ENCODE measurements at places on chromosomes 1 and 21.

DNA sequence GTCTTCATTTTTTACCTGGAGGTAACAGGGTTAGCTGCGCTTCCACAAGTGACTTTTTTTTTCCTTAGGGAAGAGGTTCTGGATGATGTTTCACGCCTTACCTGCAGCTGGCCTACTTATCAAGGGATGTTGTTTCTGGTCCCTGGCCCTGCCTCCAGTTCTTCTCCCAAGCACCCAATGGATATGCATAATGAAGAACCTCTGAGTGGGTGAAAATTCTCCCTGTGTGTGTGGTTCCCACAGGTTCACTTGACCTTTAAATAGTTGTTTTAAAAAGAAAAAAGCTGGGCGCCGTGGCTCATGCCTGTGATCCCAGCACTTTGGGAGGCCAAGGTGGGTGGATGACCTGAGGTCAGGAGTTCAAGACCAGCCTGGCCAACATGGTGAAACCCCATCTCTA, 31.8 kb upstream of the DPT start:
- no peak for DNase-seq

- DNase-seq: peak; percentile 74
Observed at GRCh38 chr1:24898152-24898908, 31.7 kb downstream of the RUNX3 start.

DNA sequence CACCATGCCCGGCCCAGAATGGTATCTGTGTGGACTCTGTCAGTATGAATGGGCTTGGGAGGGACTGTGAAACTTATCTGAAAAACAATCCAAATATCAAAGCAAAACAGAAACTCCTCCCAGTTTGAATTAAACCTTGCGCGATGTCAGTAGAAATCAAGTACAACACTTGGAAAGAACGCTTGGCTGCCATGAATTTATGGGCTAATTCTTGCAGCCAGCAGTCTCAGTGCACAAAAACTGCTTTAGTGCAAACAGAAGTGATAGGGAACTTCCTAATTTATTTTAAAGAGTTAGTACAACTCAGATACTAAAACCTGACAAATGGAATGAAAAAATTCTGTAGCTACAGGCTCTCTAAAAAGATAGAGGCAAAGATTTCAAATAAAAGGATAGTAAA, 8.5 kb downstream of the CLCA1 start:
- DNase-seq: no peak

GRCh38 chr1:198328458-198329032, 171.7 kb downstream of the NEK7 start:
- DNase-seq: no peak

GRCh38 chr1:200488375-200489165, 78.7 kb upstream of the ZNF281 start:
- DNase-seq: peak; percentile 74

DNA sequence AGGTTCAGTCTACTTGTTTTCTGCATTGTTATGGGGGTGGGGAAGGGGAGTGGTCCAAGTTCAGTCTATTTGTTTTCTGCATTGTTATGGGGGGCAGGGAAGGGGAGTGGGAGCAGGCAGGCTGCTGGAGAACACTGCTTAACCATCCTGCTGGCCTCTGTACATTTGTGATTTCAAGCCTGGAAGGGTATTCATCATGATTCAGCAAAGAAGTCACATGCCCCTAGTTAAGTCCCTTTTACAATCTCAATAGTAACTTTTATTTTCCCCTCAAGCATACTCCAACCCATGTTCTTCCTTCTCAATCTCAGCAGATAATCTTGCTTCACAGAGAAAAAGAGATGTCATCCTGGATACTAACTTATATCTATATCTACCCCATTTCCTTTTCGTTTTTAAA, 7.9 kb downstream of the LYST start:
- no peak for DNase-seq

DNA sequence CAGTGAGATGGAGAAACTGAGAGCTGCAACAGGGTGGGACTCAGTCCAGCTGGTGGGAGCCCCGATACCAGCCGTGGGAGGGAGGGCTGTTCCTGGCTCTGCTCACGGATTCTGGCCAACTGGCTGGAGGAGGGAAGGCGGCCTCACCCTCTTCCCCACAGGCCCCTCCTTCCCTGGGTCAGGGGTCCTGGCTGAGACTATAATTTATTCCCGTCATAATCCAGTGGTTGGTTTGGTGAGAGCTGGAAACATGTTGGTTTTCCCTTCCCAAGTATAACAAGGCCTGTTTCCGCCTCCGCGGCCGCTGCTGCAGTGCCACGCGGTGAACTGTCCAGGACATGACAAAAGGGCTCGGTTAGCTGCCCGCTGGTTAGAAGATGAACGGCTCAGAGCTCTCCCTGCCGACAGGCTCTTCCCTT, 10.0 kb downstream of the PTPRF start:
- DNase-seq: no peak

- DNase-seq: no peak
Observed at GRCh38 chr1:53107570-53108322, 34.7 kb downstream of the SLC1A7 start.

DNA sequence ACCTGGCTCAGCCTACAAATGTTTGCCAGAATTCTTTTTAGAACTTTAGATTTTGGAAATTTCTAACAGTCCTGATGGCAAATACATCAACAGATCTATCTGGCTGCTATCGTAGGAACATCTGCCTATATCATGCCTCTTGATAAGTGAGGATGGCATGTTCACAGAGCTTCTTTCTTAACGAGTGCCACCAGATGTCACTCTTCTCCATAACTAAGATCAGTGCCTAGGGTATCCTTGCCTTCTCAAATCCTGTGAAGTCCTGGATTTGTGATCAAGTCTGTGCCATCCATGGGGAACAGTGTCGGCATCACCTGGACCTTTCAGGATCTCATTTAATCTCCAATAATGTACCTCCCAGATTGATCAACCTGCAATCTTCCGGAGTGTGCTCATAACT, 36.5 kb upstream of the CD5L start:
- peak; percentile 6 for DNase-seq

DNA sequence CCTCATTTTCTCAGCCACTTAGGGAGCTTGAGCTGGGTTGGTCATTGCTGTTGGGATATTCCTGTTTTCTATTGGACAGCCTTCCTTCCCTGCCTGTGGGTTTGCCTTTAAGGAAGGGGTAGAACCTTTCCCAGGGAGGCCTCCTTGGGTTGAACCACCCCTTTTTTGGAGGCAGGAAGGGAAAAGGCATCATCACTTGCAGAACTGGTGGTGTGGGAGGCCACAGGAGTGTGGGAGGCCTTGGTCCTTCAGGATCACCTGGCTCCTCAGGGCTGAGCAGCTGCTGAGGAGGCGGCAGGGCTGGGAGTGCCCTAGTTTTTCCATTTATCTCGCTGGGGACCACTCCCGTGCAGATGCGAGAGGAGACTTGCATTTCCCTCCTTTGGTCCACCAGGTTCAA, 667 bp upstream of the CYB561D1 start:
- DNase-seq: no peak

DNA sequence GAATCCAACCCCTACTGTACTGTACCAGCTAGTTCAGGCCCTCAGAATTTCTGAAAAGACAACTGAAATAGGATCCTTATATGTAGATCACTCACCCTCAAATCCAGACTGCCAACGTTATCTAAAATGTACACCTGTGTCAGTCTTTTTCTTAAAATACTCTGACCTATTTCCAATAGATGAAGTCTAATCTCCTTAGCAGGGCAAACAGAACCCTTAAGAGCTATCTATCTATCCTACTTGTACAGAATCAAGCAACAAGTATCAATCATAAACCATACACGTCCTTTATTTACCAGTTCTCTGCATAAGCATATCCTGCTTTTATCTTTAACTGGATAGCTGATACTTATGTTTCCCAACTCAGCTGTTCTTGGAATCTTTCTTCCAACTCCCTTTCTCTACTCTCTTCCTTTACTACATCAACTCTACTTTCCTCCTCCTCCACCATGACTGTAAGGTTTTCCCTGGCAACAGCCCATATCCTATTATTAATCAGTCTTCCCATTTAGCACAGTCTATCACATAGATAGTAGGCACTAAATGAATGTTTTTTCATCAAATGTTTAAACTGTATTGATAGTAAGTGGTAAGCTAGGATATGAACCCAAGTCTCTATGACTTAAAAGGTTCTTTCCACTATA, 2.8 kb downstream of the LRIF1 start:
- DNase-seq: no peak

DNA sequence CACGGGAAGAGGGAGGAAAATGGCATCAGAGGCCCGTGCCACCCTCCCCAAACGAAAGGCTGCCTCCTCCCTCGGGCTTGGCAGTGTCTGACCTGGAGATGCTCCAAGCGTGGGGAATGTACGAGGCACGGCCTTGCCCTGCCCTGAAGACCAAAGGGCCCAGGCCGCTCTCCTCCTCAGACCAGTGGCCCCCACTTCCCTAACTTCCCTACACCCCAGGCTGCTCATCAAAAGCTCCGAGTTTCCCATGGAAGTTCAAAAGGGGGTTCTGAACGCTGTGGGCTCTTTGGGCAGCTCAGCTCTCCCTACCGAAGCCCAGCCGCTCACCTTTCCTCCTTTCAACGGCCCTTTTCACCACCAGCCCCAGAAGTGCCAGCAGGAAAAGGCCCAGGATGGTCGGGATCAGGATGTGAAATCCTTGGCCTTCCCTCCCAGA, 11.8 kb downstream of the FCMR start:
- no peak for DNase-seq

- DNase-seq: no peak
Observed at GRCh38 chr1:199733125-199733524, 294.4 kb upstream of the NR5A2 start.

GRCh38 chr1:204846546-204846945, 24.1 kb upstream of the NFASC start:
- DNase-seq: no peak

- DNase-seq: no peak
Observed at GRCh38 chr1:236429715-236430274, 35.7 kb downstream of the EDARADD start.

DNA sequence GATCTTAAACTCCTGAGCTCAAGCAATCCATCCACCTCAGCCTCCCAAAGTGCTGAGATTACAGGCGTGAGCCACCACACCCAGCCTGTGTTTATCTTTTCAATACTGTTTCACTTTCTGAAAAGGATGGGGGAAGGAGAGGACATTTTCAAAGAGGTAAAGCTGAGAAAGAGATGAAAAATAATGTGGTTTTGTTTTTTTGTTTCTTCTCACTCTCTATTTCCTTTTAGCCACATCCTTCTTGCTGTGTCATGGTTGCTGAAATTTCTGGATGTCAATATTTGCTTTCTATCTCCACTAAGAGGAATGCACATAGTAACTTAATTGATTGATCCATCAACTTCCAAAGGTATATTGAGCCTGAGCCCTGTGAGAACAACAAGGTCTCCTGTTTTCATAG, 6.4 kb upstream of the C1orf21 start:
- DNase-seq: no peak

DNA sequence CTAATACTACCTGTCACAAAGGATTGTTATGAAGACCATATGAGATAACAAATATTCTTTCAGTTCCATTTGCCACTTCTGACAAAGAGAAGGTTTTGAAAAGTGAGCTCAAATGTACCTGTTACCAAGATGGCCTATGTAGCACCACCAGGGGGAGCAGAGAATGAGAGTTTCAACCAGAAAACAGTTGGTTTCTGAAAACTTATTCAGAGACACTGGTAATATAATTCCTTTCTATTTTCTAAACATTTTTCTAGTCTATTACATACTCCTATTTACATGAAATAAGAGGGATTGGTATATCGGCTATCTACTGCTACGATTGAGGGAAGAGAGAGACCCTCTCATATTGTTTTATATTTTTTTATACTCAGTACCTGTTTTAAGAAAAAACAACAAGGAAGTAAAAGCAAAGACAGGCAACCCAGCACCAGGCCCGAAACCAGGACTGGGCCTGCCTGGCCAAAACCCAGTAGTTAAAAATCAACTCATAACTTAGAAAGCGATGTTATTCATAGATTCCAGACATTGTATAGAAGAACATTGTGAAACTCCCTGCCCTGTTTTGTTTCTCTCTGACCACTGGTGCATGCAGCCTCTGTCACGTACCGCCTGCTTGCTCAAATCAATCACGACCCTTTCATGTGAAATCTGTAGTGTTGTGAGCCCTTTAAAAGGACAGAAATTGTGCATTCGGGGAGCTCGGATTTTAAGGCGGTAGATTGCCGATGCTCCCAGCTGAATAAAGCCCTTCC, 48.3 kb downstream of the IL23R start:
- no peak for DNase-seq

GRCh38 chr1:98490099-98490498, 171.4 kb upstream of the SNX7 start:
- DNase-seq: no peak

DNA sequence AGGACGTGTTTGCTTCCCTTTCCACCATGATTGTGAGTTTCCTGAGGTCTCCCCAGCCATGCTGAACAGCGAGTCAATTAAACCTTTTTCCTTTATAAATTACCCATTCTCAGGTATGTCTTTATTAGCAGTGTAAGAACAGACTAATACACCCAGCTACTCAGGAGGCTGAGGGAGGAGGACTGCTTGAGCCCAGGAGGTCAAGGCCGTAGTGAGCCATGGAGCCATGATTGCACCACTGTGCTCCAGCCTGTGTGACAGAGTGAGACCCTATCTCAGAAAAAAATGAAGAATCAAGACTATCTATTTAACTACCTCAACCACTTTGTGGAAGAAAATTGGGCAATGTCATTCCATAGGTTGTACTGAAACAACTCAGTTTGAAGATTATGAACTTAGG, 54.6 kb upstream of the SEC16B start:
- DNase-seq: no peak

GRCh38 chr21:39601187-39601928, 11.4 kb upstream of the B3GALT5 start:
- DNase-seq: no peak

- no peak for DNase-seq
Observed at GRCh38 chr1:53956308-53957168, 10.4 kb downstream of the LRRC42 start.

DNA sequence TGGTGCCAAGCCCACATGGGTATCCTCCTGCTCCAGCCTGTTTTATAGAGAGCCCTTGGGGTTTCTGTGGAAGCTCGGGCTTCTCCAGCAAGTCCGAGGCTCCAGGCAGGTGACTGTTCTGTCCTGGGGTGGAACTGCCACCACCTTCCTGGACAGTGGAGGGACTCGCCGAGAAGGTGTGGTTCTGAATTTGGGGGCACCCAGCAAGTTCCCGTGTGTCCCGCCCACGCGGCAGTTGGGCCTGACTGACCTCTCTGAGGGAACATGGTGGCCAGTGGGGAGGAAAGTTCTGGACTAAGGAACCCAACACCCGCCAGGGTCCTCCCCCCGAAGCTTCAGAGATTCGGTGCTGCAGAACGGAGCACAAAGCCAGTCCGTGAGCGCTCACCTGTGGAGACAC, 158.1 kb upstream of the C1orf174 start:
- DNase-seq: no peak

GRCh38 chr1:67138813-67139499, 4.2 kb upstream of the C1orf141 start:
- no peak for DNase-seq

GRCh38 chr1:18109058-18109755, 1.6 kb downstream of the IGSF21 start:
- no peak for DNase-seq

GRCh38 chr1:11520531-11521233, 41.7 kb downstream of the DISP3 start:
- DNase-seq: no peak

GRCh38 chr1:156420205-156421061, 51.4 kb downstream of the RHBG start:
- DNase-seq: no peak

All from HTR-8/SVneo (cell line).